ENCODE measurements at places on chromosomes 12 and 14.

DNA sequence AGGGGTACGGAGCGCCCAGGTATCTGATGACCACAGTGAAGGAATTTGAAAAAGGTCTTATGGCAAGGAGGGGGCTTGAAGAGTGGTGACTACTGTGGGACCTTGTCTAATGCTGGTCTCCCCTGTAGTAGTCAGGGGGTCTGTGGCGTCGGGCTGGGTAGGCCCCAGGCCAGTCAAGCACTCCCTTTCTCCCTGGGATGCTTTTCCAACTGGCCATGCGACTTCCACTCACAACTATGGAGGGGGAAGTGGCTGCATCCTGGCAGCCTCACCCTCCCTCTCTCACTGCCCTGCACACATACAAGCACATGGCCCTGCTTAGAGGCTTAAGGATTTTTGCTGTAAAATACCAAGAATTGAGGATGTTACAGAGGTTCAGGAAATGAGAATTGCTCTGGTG is 4.1 kb downstream of the TSPAN11 start:
- DNase-seq, result no peak

DNA sequence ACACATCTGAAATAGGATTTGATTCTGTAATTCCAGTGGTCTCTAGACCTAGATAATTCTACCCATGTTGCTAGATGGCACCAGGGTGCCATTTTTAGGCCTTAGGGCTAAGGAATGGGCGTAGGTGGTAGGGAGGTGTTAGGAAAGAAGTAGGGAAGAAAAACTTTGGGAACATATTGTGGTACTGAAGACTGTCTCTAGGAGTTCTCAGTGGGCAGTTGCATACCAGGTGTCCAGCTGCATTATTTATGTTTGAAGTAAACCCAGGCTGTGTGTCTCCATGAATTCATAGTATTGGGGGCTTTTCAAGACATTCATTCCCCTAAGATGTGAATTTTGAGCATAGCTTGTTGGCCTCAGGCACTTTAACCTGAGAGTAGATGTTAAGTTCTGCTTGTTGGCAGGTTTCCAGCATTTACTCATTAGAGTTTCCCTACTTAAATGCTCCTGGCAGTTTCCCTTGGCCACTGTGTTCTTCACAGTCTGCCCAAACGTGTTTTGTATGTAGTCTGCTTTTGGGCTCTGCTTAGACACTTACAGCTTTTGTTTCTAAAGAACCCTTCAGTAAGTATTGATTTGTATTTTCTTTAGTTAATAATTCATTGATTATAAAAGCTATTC is 31.5 kb upstream of the CCT2 start:
- no peak for DNase-seq

DNA sequence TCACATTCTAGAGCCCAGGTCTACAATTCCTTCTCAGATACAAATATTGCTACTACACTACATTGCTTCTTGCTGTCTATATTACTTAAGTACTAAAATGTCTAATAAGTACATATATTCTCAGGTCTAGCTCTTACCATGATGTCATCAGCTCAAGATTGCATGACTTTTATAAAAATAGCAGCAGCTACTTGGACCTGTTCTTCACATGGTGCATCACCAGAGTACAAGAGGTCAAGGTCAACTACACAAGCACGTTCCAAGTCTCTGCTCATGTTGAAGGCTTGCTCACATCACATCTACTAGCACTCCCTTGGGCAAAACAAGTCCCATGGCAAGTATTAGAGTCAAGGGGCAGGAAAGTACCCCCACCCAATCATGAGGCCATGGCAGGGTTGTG is 465.6 kb downstream of the MED13L start:
- DNase-seq, result no peak

- DNase-seq, result no peak
Measured at GRCh38 chr14:86015941-86016340, 486.0 kb downstream of the FLRT2 start.

- no peak for DNase-seq
Measured at GRCh38 chr14:93986955-93987354, 10.1 kb upstream of the CCDC197 start.

GRCh38 chr14:95668235-95668772 is 17.9 kb upstream of the TCL1B start:
- DNase-seq, result no peak

DNA sequence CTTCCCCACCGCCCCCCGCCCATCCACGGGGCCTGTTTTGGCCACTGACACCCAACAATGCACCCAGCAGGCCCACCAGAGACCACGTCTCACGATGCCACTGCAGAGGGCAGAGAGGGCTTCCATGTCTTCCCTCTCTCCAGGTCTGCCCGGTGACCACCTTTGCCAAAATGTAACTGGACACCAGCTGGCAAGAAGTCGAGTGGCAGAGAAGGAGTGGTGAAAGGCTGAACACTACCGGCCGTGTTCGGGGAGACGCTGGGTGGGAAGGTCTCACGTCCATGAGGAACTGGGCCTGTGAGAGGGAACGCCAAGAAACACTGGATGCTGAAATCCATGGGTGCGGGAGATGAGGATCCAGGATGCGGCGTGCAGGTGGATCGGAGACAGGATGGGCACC is 308.2 kb downstream of the ADGRD1 start:
- no peak for DNase-seq

DNA sequence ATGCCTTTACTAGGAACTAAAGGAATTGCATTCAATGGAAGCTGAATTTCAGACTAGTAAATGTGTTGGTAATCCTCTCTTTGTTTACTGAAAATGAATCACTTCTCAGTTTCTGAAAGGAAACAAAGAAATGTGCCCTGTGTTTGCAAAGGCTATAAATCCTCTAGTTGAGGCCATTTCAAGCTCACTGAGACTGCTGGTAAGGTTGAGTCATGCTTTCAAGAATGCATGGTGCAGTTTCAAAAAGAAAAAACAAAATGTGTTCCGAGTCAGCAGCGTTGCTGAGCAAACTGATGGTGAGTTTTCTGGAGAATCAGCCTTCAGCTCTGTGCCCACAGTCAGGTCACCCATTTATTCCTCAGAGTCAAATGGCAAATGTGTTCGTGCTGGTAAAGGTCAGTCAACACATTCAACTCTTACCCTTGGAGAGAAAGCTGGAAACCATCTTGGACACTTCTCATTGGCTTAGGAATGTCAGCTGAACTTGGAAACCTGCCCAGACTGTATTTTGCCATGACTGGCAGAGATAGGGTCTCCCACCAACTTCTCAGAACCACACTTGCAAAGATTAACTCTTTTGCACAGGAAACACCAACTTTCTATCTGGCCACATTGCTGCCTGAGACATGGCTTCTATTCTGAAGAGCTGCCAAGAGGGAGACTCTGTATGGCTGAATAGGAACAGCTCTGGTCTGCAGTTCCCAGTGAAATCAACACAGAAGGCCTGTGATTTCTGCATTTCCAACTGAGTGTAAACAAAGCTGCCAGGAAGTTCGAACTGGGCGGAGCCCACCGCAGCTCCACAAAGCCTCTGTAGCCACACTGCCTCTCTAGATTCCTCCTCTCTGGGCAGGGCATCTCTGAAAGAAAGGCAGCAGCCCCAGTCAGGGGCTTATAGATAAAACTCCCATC is 484.4 kb downstream of the ATP23 start:
- no peak for DNase-seq

GRCh38 chr14:68297876-68298468 is 478.4 kb downstream of the RAD51B start:
- no peak for DNase-seq

DNA sequence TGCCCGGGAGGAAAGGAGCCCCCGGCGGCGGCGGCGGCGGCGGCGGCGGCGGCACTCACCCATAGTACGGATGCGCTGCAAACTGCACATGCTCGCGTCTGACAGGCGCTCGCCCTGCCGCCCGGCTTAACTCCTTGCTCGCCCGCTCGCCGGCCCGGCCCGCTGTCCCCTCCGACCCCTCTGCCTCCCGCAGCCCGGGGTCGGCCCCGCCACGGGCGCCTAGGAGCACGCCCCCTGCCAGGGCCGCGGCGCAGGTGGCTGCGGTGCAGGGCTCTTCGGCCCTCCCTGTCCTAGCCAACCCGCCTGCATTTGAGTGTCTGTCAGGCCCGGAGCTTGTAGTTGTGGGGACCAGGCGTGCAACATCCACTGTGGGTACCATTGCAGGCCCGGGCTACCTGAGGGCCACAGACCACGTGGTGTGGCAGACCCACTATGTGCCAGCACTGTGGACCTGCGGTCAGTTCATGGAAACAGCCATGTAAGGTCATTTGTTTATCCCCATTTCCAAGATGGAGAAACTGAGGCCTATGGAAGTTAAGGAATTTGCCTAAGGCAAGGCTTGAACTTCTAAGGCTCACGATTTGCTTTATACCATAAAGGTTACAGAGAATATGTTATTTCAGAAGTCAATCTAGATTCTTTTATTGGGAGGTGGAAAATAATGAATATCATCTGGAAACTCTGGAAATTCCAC is 17.6 kb upstream of the PLEKHH1 start:
- no peak for DNase-seq

DNA sequence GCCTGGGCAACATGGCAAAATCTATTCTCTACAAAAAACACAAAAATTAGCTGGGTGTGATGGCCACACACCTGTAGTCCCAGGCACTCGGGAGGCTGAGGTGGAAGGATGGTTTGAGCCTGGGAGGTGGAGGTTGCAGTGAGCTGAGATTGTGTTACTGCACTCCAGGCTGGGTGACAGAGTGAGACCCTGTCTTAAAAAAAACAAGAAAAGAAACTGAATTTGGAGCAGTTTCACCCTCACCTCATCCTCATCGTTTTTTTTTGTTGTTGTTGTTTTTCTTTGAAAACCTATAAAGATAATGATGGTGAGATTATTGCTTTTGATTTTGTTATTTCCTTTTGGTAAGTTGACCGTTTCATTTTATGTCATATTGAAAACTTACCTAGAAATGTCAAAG is 60.7 kb downstream of the SLC38A6 start:
- DNase-seq, result no peak

GRCh38 chr14:81859046-81859445 is 325.4 kb upstream of the SEL1L start:
- DNase-seq, result no peak

DNA sequence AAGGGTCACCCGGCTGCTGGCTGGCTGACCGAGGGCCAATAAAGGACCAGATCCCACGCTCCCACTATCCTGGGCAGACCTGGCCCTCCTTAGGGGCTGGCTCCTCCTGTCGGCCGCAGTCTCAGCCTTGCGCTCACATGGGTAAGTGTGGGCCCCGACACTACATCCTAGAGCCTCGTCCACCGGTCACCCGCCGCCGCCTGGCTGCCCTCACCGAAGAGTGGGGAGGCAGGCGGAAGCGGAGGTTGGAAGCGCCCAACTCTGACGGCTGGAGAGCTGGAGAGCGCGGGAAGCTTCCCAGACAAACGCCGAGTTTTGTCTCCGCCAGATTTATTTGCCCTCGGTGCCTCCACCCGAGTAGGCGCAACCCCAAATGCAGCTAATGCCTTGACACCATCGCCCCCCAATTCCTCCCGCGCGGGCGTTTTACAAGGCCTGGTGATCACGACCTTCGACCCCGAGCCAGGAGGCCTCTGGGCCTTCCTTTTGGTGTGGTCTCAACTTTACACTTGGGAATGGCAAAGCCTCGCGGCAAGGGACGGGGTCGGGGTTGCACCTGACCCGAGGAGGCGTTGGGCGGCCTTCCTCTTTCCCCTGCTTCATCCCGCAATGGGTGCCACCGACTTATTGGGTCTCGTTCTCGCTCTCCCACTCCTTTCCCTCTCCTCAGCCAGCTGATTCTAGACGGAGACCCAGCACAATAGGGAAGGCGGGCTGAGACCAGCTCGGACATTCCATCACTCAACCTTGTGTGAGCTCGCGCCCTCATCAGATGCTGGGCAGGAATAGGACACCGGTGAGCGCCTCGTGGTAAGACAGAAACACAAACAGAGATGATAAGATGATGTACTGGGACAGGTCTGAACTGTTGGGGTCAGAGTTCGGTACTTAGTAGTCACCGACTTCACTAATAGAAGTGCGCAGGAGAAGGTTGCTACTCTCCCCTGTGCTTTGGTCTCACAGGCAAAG is 78.3 kb upstream of the ANO4 start:
- DNase-seq, result no peak

- no peak for DNase-seq
Measured at GRCh38 chr12:42707312-42708226, 118.0 kb upstream of the PRICKLE1 start.

- no peak for DNase-seq
Measured at GRCh38 chr12:24078318-24078765, 128.9 kb upstream of the SOX5 start.

- DNase-seq, result no peak
Measured at GRCh38 chr12:24600551-24600950, 348.4 kb downstream of the BCAT1 start.

DNA sequence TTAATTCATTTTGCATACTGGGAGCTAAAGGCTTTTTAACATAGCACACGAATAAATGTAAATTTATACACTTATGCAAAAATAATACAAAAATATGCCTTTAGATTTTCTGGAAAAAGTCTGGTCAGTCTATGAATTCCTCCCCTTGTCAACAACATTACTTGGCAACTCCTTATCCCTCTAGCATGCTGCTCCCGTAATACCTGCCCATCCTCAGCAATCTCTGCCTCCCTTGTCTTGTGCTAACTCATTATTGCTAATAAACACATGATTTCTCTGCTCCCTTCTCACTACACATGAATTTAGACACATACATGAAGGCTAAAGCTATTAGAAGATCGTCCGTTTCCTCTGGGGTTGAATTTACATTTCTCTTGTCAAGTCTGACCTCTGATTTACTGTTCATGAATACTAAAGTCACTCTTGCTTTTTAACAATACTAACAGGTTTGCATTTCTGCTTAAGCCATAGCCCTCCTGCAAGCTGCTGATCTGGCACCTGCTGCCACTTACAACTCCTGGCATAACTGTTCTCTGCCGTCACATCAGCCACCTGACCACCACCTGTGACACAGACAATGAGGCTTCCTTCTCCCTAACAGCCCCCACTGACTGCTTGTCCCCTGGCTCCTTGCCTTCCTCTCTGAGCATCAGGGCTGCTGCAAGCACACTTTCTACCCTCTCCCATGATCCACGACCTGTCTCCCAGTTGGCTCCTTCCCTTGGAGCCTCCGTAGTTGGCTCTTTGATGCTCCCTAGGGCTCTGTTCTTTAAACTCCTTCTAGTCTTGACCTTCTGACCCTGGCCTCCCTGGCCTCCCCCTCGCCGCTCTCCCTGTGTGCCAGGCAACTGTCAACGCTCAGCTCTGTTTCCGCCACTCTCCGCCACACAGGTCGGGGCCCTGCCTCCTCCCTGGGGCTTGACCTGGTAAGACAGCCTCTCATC is 177.6 kb downstream of the CALM1 start:
- no peak for DNase-seq

GRCh38 chr14:34254031-34254430 is 208.0 kb downstream of the SPTSSA start:
- DNase-seq, result no peak

Data from activated T-helper 9 cell treated with anti-CD3 and anti-CD28 coated beads, Interleukin-2, amount 50 U/mL, for 16 hours (primary cell).